NCI-H187 (cell line): ENCODE measurements at places on chromosomes 13 and 19.

GRCh38 chr13:100666124-100666523, 8.5 kb downstream of the TMTC4 start:
- no peak for DNase-seq

- DNase-seq: no peak
These were observed 1.7 kb downstream of the MPV17L2 start for GRCh38 chr19:18194554-18195238.

GRCh38 chr13:93730780-93731179, 504.2 kb downstream of the GPC6 start:
- no peak for DNase-seq

DNA sequence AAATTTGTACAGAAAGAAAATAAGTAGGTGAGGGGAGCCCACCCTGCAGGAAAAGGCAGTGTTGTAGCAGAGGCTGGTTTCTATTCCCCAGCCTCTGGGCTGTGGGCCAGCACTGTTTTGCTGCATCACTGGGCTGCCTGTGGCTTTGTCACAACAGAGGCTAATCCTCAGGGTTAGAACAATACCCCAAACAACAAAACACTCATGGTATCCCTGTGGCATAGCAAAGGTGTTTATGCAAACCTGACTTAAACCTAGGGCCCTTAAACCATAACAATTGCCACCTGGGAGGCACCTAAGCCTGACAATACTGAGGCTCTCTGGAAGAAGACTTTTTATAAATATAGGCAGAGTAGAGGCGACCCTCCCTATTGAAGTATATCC, 314.7 kb downstream of the OLFM4 start:
- DNase-seq: no peak

DNA sequence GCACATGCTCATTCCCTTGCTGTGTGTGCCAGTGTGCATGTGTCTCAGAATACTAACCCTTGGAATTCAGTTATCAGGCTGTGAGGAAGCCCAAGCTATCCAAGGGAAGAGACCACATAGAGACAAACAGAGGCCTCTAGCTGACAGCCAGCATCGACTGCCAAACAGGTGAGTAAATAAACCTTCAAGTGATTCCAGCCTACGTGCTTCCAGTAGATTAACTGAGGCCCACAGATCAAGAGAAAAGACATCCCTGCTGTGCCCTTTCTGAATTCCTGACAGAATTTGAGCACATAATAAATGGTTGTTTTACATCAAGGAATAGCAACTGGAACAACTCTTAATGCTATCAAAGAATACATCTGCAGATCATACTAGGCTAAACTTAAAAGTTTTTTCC, 17.5 kb downstream of the ZC3H13 start:
- DNase-seq: no peak

GRCh38 chr19:52351512-52351911, 15.5 kb downstream of the ZNF610 start:
- no peak for DNase-seq
